ENCODE measurements at places on chromosomes 13 and 19.

GRCh38 chr19:43688059-43688701, 18.2 kb upstream of the PLAUR start:
- no peak for DNase-seq

GRCh38 chr13:53165261-53165660, 136.6 kb downstream of the OLFM4 start:
- no peak for DNase-seq

DNA sequence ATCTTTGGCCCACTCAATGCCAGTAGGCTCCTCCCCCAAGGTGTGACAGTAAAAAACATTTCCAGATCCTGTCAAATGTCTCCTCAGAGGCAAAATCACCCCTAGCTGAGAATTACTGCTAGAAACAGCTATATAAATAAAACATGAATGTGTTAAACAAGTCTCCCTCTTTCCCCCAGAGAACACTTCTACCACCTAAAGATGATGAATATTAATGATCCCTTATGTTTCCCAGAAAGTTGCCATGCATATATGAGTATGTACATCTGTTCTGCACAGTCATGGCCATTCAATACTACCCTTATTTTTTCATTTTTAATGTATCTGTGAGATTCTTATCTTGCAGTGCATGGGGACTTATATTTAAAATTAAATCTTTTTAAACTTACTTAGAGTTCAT, 230.0 kb downstream of the SHISA2 start:
- no peak for DNase-seq

GRCh38 chr19:48393559-48394330, at the start of gene GRIN2D:
GRIN2D (plus strand) TSS chr19:48393668; CDS start chr19:48398393, 4,725 bp downstream.
- DNase-seq: no peak

DNA sequence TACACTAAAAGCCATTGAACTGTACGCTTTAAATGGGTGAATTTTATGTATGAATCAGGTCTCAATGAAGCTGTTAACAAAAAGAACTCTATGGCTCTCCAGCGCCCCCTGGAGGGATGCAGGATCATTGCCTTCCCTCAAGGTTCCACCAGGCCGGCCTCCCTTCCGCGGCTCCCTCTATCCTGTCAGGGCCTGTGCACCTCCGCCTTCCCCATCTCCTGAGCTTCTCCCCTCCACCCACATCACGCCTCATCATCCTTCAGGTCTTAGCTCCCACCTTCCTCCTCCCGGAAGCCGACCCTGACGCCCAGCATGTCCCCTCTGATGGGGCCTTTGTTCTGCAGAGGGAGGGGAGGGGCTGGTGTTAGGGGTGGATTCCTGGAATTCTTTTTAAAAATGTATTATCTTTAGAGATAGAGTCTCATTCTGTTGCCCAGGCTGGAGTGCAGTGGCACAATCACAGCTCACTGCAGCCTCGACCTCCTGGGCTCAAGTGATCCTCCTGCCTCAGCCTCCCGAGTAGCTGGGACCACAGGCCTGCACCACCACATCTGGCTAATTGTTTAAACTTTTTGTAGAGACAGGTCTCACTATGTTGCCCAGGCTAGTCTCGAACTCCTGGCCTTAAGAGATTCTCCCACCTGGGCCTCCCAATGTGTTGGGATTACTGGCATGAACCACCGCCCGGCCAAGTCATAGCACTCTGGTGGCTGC, 27.7 kb downstream of the MEIS3 start:
- peak; percentile 59 for DNase-seq

DNA sequence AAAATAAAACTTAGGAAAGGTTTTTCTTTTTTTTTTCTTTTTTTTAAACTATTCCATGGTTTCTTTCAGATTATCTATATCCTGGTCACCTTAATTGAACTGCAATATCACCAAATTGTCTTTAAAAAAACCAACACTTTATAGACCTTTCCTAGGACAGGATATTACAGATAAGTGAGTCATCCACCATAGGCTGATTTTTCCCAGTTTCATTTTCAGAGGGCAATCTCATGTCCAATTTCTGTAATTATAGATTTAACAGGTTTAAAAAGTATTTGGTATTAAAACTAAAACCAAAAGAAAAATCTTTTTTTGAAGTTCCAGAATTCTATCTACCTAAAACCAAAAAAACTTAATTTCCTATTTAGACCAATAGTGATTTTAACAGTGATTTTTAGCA, 13.2 kb downstream of the SPART start:
- DNase-seq: no peak

- no peak for DNase-seq
Observed at GRCh38 chr19:50387868-50388245, 3.7 kb downstream of the POLD1 start.

Data from activated T-helper 1 cell treated with Interleukin-2 at 50 U/mL for 16 hours (primary cell).